ENCODE measurements at places on chromosomes 6 and 20.

- no peak for DNase-seq
Observed at GRCh38 chr20:24469116-24469893, at the start of gene SYNDIG1. Gene SYNDIG1, plus strand, starts transcription at chr20:24469629. Its CDS starts 73,469 bp downstream, at chr20:24543098.

DNA sequence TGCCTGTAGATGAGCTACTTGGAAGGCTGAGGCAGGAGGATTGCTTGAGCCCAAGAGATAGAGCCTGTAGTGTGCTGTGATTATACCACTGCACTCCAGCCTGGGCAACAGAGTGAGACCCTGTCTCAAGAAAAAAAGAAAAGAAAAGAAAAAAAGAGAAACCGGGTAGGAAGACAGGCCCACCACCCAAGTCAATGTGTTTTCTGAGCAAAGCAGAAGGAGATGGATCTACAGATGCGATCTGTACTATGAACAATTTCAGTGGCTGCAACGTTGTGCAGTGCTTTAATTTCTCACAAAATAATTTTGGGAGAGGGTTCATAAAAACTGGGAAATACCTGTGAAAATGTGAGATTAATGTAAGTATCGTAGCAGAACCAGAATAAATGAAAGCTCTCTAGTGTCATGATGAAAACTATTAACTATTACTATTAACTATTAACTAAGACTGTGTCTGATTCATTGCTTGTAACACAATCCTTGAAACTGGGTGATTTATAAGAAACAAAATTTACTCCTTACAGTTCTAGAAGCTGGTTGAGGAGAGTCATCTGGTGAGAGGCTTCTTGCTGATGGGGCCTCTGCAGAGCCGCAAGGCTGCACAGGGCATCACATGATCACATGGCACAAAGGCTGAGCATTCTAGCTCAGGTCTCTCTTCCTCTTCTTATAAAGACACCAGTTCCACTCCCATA is 233.1 kb upstream of the ZNF217 start:
- no peak for DNase-seq

DNA sequence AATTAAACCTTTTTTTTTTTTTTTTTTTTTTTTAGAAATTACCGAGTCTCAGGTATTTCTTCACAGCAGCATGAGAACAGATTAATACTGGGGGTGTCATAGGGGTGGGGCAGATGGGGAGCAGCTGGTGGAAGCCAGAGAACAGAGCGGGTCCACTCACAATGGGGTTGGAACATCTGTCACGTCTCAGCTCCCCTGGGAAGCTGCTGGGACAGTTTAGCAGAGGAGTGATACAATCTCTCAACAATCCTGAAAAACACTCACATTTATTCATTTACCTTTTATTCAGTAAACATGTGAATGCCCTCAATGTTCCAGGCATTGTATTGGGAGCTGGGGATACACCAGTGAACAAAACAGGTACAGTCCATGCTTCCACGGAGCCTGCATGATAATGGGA is 162.2 kb downstream of the SMOC2 start:
- no peak for DNase-seq

GRCh38 chr6:134114918-134115714 is 62.7 kb upstream of the SLC2A12 start:
- no peak for DNase-seq

DNA sequence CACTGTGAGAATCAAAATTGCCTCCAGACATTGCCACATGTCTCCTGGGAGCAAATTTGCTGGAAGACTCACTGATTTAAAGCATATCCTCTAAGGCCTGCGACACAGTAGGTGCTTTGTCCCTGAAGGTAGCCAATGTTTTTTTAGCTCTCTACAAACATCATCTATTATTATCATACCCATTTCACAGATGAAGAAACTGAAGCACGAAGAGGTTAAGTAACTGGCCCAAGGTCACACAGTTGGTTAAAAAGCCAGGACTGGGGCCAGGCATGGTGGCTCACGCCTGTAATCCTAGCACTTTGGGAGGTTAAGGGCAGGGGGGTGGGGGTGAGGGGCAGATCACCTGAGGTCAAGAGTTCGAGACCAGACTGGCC is 12.4 kb downstream of the SLC13A3 start:
- DNase-seq = no peak

DNA sequence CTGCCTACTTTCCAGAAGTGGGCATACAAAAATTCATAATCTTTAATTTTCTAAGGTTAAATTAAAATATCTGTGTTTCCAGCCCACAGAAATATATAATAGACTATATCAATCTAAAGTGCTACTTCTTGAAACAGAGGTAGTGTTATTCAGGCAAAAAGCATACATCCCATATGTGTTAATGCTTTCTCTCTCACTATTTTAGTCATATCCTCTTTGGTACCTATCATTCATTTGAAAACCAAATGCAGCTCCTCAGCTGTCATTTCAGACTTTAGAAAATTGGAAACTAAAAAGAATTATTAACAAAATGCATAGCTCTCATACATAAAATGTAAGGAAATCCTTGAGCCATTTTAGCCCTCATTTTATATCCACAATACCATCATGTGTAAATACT is 925 bp downstream of the FHL5 start:
- DNase-seq = no peak

DNA sequence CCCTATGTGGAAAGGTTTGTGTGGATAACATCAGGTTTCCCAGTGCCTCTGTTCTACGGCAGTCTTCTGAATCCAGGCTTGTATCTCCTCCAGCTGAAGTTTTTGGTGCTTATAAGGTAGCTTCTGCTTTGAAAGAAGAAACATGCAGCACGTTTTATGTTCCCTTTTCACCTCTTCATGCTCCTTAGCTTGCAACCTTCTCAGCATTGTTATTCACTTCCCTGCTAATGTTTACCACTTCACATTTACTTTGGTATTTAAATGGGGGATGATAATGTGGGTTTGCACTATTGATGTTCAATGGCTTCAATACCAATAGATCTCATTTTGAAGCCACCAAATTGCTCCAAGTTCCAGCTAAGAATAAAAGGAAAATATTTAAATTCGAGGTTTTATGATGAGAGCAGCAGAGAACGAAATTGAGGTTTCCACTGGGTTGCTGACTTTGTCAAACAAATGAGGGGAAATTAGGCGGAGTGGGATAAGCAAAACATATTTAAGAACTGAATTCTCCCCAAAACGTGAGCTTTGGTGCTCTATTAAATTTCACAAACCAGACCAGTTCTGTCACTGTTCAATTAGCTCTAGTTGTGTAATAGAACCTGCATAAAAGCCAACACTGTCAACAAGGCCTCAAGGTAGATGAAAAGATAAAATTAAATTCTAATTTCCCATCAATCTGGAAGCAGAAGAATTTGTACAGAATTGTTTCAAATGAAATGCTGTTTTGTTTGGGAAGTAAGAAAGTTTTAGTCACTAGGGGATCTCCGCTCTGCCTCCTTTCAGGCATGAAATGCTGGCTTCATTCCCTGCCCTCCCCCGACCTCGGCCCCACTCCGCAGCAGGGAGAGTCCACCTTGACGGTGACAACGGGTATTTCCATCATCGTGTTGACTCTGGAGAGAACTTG is 1.4 kb downstream of the IL22RA2 start:
- no peak for DNase-seq

GRCh38 chr20:38610521-38610920 is 8.9 kb downstream of the ARHGAP40 start:
- no peak for DNase-seq

- DNase-seq = no peak
Observed at GRCh38 chr6:83083476-83083875, 16.0 kb downstream of the DOP1A start.

DNA sequence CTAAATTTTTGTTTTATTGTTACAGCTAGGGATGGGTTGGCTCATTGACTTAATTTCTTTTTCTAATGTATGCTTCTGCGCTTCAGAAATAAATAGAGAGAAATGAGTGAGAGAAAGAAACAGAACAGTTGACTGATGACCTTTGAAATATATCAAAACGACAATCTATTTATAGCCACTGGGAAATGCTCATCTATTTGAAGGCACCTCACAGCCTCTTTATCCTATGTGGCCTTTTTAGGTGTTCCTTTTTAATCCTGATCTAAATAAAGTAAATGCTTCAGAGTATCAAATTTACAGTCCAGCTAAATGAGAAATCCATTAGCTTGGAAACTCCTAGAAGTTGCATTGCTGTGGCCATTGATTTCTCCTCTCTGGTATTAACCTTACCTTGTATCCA is 943.5 kb upstream of the CITED2 start:
- DNase-seq = no peak

GRCh38 chr6:78607189-78607588 is 260.2 kb upstream of the IRAK1BP1 start:
- DNase-seq = no peak

DNA sequence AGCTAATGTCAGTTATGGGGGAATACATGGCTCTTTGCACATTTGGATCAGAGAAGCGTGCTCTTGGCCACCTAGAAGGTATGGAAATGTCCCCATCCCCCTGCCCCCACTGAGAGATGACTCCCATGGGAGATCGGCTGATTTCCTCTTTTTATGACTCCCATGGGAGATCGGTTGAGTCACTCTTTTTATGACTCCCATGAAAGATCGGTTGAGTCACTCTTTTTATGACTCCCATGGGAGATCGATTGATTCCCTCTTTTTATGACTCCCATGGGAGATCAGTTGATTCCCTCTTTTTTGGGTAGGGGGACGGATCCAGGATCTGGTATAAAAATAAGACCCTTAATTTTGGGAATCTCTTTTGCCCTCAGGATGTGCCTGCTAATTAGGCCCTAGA is 10.3 kb upstream of the TAAR9 start:
- DNase-seq = no peak

GRCh38 chr20:19285436-19285835 is 73.0 kb downstream of the SLC24A3 start:
- DNase-seq = no peak

GRCh38 chr6:118320652-118321051 is 227.4 kb upstream of the PLN start:
- DNase-seq = no peak

GRCh38 chr6:53573299-53573698 is 28.4 kb upstream of the GCLC start:
- no peak for DNase-seq

GRCh38 chr6:33290459-33290858 is 1.1 kb downstream of the PFDN6 start:
- DNase-seq = no peak

DNA sequence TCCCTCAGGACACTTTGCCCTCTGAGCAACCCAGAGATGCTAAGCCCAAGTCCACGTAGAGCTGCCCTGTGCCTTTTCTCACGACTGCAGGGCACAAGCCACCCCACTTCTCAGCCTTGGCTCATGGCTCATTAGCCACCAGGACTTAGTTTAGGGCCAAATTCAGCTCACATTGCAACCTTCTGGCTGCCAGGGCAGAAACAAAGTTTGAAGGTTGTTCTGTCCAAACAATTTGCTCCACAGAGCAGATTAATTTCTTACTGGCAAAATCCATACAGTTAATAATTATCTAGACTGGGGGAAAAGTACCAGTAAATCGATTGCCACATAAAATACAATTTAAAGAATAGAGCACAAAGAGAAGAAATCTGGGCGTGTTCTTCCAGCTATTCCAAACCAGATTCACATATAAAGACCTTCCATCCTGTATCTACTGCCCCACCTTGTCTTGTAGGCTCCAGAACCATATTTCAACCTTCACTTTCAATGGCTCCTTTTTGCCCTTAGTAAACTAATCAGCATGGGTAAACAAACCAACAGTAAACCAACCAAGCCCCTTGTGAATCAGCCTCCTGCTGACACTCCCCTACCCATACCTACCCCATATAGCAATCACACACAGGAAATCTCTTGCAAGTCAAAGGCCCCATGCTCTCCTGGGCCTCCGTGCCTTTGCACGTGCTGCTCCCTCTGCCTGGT is 101.9 kb downstream of the QRSL1 start:
- no peak for DNase-seq

DNA sequence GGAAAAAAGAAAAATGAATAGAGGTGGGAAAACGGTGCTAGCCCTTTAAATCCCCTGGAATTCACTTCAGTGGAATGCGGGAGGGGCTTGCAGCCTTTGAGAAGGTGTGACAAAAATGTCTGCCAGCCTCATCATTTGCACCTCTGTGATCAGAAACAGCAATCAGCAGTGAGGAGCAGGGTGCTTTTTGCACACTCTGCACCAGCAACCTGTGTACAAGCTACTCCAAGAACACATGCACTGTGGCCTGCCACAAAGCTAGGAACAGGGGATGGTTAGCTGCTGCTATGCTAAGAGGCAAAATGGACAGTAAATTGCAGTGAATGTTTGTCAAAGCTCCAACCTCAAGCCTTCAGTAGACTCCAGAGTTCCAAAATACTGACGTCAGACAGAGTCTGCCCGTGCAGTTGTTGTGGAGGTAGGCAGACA is 29.7 kb downstream of the GINS1 start:
- no peak for DNase-seq

- DNase-seq = no peak
Observed at GRCh38 chr20:47278907-47279348, 77.6 kb downstream of the ZMYND8 start.

DNA sequence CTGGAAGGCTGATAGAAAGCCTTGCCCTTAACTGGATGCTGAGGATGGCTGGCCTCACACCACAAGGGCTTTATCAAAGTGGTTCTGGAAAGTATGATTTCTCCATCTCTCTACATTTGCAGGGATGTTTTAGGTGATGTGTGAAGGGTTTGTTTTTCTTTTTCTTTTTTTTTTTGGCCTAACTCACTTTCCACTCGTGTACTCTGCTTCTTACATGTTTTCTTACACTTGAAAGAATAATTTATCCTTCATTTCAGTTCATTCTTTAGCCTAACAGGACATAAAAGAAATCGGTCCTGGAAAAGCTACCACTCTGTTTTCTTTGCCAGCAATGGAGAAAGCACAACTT is 41.2 kb downstream of the ISM1 start:
- DNase-seq = no peak

GRCh38 chr20:55086421-55086820 is 611.0 kb downstream of the DOK5 start:
- DNase-seq = no peak

GRCh38 chr20:50838707-50839385 is 44.0 kb downstream of the BCAS4 start:
- no peak for DNase-seq

- DNase-seq = no peak
Observed at GRCh38 chr6:22682979-22683378, 113.6 kb downstream of the HDGFL1 start.

GRCh38 chr20:18727032-18727508 is 86.5 kb upstream of the SCP2D1 start:
- DNase-seq = no peak

GRCh38 chr6:30965140-30965601 is 18.3 kb upstream of the MUC21 start:
- DNase-seq = no peak

GRCh38 chr6:17276766-17277165 is 4.4 kb upstream of the RBM24 start:
- no peak for DNase-seq

- DNase-seq = no peak
Observed at GRCh38 chr6:75076009-75076408, 129.8 kb downstream of the COL12A1 start.

- no peak for DNase-seq
Observed at GRCh38 chr6:24477070-24477469, 12.3 kb downstream of the GPLD1 start.

GRCh38 chr6:149108038-149108748 is 209.3 kb upstream of the TAB2 start:
- DNase-seq = no peak

All from NCI-H1048 (cell line).